SJSA1 (cell line): ENCODE measurements at places on chromosomes 12 and 14. TPM values are rescaled to one million over a fixed set of nuclear protein-coding genes. Genes with fewer than 3 reads are reported as not detected.

Gene TPPP2
- not detected in 2 replicates for total RNA-seq

Gene ADAMTS20
- total RNA-seq = not detected in 2 replicates

Gene ATXN7L3B
- total RNA-seq = 16.6 and 21.0 TPM in 2 replicates

Gene PPP1R36
- total RNA-seq = 0.29 TPM in 1 of 2 replicates, not detected in the other

Gene C12orf60
- total RNA-seq = 0.53 and 1.4 TPM in 2 replicates

Gene FAM181A
- not detected in 2 replicates for total RNA-seq

Gene KLHL33
- not detected in 2 replicates for total RNA-seq

Gene CLEC7A
- not detected in 2 replicates for total RNA-seq

Gene HOXC6
- 2.9 and 6.2 TPM in 2 replicates for total RNA-seq

Gene GLI1
- total RNA-seq = 225 and 323 TPM in 2 replicates

Gene RGS6
- total RNA-seq = not detected in 2 replicates

Gene GPR84
- total RNA-seq = not detected in 2 replicates

Gene DNAH10
- total RNA-seq = 0.19 and 1.00 TPM in 2 replicates

Gene LALBA
- not detected in 2 replicates for total RNA-seq

DNA sequence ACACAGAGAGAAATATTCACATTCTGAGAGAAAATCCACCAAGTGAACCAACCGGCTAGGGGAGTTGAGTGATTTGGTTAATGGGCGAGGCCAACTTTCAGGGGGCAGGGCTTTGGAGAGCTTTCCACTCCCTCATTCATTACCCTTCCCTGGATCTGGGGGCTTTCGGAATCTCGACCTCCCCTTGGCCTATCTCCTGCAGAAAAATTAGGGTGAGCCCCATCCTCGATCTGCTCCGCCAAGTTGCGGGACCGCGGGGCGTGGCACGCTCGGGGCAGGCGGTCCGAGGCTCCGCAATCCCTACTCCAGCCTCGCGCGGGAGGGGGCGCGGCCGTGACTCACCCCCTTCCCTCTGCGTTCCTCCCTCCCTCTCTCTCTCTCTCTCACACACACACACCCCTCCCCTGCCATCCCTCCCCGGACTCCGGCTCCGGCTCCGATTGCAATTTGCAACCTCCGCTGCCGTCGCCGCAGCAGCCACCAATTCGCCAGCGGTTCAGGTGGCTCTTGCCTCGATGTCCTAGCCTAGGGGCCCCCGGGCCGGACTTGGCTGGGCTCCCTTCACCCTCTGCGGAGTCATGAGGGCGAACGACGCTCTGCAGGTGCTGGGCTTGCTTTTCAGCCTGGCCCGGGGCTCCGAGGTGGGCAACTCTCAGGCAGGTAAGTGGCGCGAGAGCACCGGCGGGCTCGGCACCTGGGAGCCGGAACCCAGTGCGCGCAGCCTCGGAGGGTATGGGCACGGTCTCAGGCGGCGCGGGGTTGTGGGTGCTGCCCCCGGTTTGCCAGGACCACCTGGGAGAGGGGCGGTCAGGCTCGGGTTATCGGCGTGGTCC lies at the start of gene ERBB3:
Gene ERBB3 (plus strand): TSS at position 443 of the 833 bp plus-strand sequence. CDS start 136 bp downstream, at position 579.
- peak; percentile 83 for DNase-seq
- H3K27ac ChIP-seq = no peak within 1 kb of the TSS
- peak within 1 kb of the TSS; percentile 41 for H3K4me3 ChIP-seq
- H3K27me3 ChIP-seq = peaks cover 10% of the 10 kb centered on the region; the same call in 1 of the 2 replicates
- peaks cover 20% of the 10 kb centered on the region for H3K4me1 ChIP-seq

GRCh38 chr12:48413388-48413787 lies 59.0 kb upstream of the ANP32D start:
- no peak overlapping the region for H3K4me3 ChIP-seq
- H3K36me3 ChIP-seq = no peaks in the 10 kb centered on the region

DNA sequence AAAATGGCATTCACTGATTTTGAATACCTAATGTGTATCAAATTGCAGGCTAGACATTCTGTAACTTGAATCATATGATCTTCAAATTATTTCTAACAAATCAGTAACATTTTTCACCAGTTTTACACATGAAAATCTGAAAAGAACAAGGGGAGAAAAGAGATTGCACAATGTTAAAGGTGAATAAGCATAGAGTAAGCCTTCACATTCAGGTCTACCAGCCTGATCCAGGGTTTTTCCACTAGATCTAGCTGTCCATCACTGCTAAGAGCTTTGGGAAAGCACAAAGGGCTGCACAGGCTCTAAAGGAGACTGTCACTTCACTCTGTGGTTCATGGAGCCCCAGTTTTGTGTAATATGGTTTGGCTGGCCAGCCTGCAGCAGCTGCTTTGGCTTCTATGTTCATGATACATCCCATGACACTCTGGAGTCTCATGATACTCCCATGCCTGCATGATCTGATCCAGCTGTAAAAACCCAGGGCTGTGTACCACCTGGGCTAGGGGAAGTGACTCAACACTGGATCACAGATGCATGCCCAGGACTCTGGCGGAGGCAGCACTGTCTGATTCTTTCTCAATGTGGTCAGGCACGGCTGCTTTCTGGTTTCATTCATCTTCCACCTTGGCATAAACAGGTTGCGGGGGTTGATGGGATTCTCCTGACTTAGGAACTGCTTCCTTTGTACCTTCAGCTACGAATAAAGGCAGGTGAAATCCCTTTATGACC lies 859.7 kb downstream of the GALC start:
- H3K4me3 ChIP-seq = no peak overlapping the region
- H3K27me3 ChIP-seq = no peaks in the 10 kb centered on the region
- no peak overlapping the region for H3K27ac ChIP-seq
- no peak for DNase-seq
- no peaks in the 10 kb centered on the region for H3K4me1 ChIP-seq
- no peaks in the 10 kb centered on the region for H3K36me3 ChIP-seq

- no peak overlapping the region for H3K27ac ChIP-seq
- H3K27me3 ChIP-seq = no peaks in the 10 kb centered on the region
- no peak for DNase-seq
- H3K4me3 ChIP-seq = no peak overlapping the region
- H3K36me3 ChIP-seq = no peaks in the 10 kb centered on the region
Observed at GRCh38 chr12:89173096-89173495, 179.2 kb downstream of the DUSP6 start.

GRCh38 chr14:100865682-100866591 lies 37.6 kb downstream of the RTL1 start:
- no peaks in the 10 kb centered on the region for H3K27me3 ChIP-seq
- no peak overlapping the region for H3K4me3 ChIP-seq
- H3K4me1 ChIP-seq = no peaks in the 10 kb centered on the region
- peaks cover 28% of the 10 kb centered on the region for H3K36me3 ChIP-seq

DNA sequence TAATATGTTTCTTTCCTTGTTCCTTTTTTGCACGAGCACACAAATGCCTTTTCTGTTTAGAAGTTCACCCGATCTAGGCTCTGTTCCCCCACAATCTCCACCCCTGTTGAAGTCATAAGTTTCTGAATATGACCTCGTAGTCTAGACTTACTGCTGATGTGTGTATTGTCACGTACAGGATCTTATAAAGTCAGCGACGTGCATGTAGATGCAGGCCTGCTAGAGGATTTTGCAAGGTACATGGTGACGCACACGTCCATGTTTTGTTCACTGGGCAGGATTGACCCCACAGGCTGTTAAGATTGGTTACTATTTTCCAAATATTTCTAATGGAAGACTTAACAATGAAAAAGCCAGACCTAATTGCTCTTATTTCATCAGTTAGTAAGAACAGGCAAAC lies 46.2 kb upstream of the CCDC91 start:
- no peak for DNase-seq
- H3K27me3 ChIP-seq = no peaks in the 10 kb centered on the region
- no peak overlapping the region for H3K4me3 ChIP-seq
- H3K36me3 ChIP-seq = no peaks in the 10 kb centered on the region
- H3K4me1 ChIP-seq = no peaks in the 10 kb centered on the region

GRCh38 chr12:15756822-15757221 lies 32.4 kb downstream of the EPS8 start:
- H3K27ac ChIP-seq = no peak overlapping the region
- no peak overlapping the region for H3K4me3 ChIP-seq
- H3K36me3 ChIP-seq = no peaks in the 10 kb centered on the region; the same call in 1 of the 2 replicates
- no peak for DNase-seq
- no peaks in the 10 kb centered on the region for H3K27me3 ChIP-seq
- H3K4me1 ChIP-seq = 0 out of 2 replicates have a peak, but pooled peaks cover 6% of the 10 kb centered on the region

DNA sequence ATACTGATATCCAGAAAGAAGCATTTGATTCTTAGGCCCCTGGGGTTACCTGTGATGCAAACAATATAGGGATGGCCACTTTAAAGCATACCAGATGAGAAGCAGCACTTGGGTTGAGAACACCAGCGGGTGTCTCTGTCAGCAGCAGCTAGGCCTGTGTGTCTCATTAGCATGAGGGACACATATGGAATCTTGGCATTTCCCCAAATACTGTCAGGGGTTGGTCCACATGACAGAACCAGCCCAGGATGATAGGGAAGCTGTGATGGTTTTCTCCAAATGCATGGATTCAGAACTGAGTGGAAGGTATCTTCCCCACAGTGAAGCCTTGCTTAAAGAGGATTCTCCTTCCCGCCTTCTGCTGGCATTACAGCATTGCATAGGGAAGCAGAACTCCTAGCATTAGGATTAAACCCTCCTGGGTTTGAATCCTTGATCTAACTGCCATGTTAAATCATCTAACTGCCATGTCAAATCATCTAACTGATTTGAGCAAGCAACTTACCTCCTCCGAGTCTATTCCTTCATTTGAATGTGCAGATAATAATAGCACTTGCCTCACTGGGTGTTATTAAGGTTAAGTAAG lies 111.5 kb upstream of the WSCD2 start:
- H3K27me3 ChIP-seq = no peaks in the 10 kb centered on the region
- no peak overlapping the region for H3K27ac ChIP-seq
- H3K4me3 ChIP-seq = no peak overlapping the region
- no peaks in the 10 kb centered on the region for H3K4me1 ChIP-seq
- H3K36me3 ChIP-seq = no peaks in the 10 kb centered on the region

- no peaks in the 10 kb centered on the region for H3K27me3 ChIP-seq
- DNase-seq = no peak
- no peak overlapping the region for H3K4me3 ChIP-seq
- no peak overlapping the region for H3K27ac ChIP-seq
Observed at GRCh38 chr14:90924621-90925340, 108.6 kb upstream of the TTC7B start.

- H3K36me3 ChIP-seq = no peaks in the 10 kb centered on the region
- H3K4me3 ChIP-seq = no peak overlapping the region
- no peaks in the 10 kb centered on the region for H3K27me3 ChIP-seq
- no peak overlapping the region for H3K27ac ChIP-seq
- no peak for DNase-seq
Observed at GRCh38 chr12:63889721-63890509, 45.4 kb downstream of the SRGAP1 start.

GRCh38 chr14:64265222-64265621 lies 28.9 kb downstream of the ESR2 start:
- no peak overlapping the region for H3K27ac ChIP-seq
- no peak for DNase-seq
- no peak overlapping the region for H3K4me3 ChIP-seq
- H3K36me3 ChIP-seq = no peaks in the 10 kb centered on the region
- no peaks in the 10 kb centered on the region for H3K27me3 ChIP-seq

- H3K4me3 ChIP-seq = no peak overlapping the region
- no peak overlapping the region for H3K27ac ChIP-seq
- no peaks in the 10 kb centered on the region; the same call in 1 of the 2 replicates for H3K27me3 ChIP-seq
- DNase-seq = no peak
Observed at GRCh38 chr14:80456209-80456608, 244.9 kb upstream of the DIO2 start.

DNA sequence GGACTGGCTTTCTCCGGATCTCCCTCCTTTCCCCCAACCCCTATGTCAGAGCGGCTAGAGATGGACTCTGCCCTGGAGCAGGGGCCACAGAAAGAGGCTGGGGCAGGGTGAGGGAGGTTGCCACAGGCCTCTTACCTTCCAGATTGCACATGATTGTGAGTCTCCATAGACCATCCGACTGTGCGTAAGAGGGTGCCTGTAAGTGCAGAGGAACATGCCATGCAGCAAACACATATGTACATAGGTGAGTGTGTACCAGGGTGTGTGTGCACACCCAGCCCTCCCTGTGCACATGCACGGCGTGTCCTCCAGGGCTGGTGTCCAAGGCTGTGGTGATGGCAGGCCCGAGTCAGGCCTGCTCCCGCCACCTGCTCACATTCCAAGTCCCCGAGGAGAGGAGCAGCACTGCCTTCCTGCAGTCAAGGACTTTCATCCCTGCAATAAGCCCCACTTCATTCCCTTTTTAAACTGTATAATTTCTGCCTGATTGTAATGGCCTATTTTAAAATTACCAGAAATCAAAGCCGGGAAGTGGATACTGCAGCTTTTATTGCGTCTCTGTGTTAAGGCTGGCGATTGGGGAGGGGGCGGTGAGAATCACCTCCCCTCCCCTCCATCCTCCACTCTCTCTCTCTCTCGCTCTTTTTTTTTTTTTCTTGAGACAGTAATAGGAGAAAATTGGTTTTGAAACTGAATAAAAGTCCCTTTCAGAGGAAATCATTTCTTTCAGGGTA lies 28.5 kb downstream of the FAM222A start:
- no peak overlapping the region for H3K27ac ChIP-seq
- no peaks in the 10 kb centered on the region for H3K36me3 ChIP-seq
- peaks cover 50% of the 10 kb centered on the region for H3K4me1 ChIP-seq
- H3K27me3 ChIP-seq = no peaks in the 10 kb centered on the region
- no peak overlapping the region for H3K4me3 ChIP-seq

- no peak for DNase-seq
- H3K36me3 ChIP-seq = no peaks in the 10 kb centered on the region
- no peak overlapping the region for H3K4me3 ChIP-seq
- H3K4me1 ChIP-seq = no peaks in the 10 kb centered on the region
Observed at GRCh38 chr12:99053616-99054362, 408.7 kb downstream of the APAF1 start.

GRCh38 chr12:70252832-70253231 lies 9.6 kb downstream of the CNOT2 start:
- H3K27me3 ChIP-seq = no peaks in the 10 kb centered on the region
- no peak for DNase-seq
- no peak overlapping the region for H3K27ac ChIP-seq
- peaks cover 14% of the 10 kb centered on the region for H3K4me1 ChIP-seq
- no peak overlapping the region for H3K4me3 ChIP-seq
